G401 (cell line): ENCODE measurements at places on chromosomes 6 and 20. TPM values are rescaled to one million over a fixed set of nuclear protein-coding genes. Genes with fewer than 3 reads are reported as not detected.

- no peak for DNase-seq
Observed at GRCh38 chr20:6705106-6705766, 62.2 kb upstream of the BMP2 start.

DNA sequence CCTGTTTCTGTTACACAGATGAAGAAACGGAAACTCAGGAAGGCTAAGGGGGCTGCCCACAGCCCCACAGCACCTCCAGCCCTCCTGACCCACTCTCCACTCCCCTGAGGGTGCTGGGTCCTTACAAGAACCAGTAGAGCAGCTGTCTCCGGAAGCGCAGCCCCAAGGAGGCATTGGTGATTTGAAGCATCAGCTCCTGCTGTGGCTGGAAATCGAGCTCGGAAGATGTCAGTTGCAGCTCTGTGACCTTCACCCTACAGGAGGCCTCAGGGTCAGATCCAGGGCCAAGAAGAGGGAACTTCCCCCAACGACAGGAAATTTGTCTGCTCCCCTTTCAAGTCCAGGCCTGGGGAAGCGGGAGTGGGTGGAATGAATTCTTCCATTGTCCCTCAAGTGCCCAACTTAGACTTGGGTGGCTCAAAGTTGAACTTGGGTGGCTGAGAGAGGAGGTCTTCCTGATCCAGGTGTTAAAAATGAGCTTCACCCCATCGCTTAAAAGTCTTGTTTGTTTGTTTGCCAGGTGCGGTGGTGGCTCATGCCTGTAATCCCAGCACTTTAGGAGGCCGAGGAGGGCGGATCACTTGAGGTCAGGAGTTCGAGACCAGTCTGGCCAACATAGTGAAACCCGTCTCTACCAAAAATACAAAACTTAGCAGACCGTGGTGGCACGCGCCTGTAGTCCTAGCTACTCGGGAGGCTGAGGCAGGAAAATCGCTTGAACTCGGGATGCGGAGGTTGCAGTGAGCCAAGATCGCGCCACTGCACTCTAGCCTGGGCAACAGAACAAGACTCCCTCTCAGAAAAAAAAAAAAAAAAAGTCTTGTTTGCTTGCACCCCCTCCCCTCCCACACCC is 1.9 kb downstream of the PLTP start:
- no peak for DNase-seq

- no peak for DNase-seq
Observed at GRCh38 chr6:55993418-55993817, 118.0 kb upstream of the BMP5 start.

DNA sequence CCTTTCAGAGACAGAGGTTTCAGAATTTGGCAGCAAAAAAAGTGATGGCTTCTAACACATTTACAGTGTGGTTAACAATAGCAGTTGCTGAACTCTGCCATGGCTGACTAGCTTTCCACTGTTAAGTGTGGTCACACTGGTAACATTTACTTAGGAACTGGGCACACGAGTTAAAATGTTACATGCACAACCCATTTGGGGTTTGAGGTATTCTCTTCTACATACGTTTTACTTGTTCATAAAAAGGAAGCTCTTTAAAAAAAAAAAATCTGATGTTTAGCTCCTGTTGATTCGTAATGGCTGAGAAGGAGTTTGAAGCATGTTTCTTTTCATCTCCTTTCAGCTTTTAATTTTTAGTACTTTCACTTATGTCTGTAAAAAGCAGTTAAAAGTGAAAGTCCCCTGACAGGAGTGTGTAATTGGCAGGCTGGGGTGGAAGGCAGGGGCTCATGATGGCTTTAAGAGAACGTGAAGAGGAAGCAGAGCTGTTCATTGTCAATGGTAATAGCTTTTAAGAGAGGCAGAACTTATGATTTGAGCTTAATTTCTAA is 245.9 kb downstream of the FARS2 start:
- no peak for DNase-seq

DNA sequence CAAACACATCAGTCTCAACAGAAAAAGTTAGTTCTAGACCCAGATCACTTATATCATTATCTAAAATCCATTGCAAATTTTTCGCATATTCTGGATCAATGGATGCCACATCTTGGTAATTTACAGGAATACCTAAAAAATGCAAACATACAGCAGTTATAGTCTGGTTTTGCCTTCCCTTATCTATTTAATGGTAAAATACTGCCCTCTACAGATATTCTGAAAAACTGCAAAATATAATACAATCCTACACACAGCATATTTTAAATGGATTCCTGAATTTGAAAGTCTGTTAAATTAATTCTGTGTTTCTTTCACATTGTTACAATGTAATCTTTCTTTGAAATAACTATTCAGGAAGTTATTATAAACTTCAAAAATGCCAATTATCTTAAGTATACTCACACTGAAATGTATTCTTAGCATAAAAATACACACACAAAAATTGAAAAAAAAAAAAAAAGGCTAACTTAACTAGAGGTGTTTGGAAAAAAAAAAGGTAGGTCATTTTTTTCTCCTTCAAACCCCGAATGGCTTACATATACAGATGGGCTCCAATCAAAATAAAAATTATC is 88.4 kb downstream of the HACE1 start:
- peak; percentile 45 for DNase-seq

DNA sequence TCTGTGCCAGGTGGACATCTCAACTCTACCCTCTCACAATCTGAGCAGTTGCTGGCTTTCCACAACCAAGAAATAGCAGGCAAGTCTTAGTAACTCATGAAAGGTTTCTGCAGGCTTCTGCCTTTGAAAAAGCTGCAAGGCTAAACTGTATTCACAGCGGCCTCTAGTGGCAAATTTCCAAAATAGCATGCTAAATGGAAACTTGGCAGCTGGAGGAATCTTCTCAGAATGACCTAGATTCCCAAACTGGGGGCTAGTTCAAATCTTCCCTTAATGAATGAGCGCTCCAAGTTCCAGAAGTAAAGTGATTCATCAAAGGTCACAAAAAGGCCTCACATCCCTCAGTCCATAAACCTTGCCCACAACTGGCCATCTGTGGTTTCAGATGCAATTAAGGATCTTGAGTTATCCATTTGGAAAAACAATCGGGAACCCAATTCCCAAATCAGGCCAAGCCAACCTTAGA is 11.9 kb upstream of the CPNE5 start:
- peak; percentile 92 for DNase-seq

GRCh38 chr6:68054756-68055155 is 580.3 kb upstream of the ADGRB3 start:
- no peak for DNase-seq

- no peak for DNase-seq
Observed at GRCh38 chr6:21601339-21601923, 7.9 kb downstream of the SOX4 start.

DNA sequence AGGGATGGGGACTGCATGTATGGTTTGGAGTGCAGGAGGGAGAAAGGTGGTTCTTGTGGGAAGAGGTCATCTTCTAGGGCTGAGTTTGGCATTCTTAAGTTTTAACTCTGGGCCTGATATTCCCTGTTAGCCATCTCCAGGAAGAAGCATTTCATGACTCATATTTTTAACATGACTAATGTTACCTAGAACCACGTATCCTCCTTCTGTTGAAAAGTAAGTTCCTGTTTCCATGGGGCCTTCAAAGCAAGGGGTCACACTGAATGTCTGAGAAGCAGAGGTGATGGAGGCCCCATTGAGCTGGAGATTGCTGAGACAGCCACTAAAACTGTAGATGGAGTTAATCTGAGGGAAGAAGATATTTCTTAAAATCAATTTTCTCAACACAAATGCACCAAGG is 30.2 kb downstream of the FAM229B start:
- no peak for DNase-seq

GRCh38 chr20:32871627-32872160 is 13.0 kb downstream of the EFCAB8 start:
- no peak for DNase-seq

DNA sequence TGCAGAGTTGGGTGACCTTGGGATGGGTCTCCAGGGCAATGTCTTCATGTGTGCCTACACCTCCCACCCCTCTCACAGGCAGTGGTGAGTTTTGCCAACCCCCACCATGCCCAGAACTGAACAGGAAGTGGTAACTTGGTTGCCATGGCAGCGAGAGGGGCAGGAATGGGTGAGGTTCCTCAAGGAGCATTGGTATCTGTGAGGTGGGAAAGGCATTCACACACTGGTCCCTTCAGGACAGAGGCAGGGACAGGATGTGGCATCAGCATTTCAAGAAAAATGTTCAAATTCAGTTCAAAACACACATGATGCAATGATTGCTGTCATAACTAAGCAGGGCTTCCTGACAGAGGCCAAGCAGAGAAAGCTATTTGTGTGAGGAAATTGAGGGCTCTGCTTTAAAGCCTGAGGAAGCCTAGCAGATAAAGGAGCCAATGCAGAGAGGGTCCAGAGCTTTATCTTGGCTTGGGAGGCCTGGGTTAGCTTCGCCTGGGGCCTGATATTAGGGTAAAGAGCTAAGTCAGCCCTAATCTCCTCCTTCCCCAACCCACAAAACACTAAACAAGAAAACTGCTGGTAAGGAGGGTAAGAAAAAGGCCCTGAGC is 551 bp downstream of the TREML2 start:
- no peak for DNase-seq

DNA sequence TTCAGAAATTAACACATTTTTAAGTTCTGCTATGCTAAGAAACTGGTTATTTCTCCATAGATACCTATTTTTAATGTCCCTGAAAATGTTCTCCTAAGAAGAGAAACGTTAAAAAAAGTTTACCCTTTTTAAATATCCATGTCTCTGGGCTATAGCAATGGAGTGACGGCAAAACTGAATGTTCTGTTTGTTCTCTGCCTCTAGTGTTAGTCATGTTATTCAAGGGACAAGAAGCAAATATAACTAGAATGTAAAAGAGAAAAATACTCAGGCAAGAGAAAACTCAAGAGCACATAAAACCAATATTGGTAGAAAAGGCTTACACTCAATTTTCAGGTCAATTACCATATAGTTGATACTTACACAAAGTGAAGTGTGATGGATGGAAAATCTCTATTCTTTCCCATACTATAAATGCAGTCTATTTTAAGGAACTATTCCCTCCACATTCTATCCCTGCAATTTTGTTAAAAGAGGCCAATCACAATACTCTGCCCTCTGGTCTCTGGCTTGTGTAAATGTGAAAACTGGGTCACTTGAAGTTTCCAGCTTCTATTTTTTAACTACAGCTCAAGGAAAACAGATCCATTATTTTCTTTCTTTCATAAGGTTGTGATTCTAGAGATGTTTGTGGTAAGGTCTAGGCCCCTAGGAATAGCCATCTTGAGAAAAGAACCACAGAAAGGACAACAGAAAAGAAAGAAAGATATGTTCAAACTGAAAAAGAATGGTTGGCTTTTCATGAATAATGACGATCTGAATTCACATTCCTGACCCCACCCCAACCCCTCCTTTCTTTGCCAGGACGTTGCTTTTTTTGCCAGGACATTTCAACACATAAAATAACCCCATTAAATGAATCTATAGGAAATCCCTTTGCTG is 200.3 kb upstream of the FAM83B start:
- no peak for DNase-seq

DNA sequence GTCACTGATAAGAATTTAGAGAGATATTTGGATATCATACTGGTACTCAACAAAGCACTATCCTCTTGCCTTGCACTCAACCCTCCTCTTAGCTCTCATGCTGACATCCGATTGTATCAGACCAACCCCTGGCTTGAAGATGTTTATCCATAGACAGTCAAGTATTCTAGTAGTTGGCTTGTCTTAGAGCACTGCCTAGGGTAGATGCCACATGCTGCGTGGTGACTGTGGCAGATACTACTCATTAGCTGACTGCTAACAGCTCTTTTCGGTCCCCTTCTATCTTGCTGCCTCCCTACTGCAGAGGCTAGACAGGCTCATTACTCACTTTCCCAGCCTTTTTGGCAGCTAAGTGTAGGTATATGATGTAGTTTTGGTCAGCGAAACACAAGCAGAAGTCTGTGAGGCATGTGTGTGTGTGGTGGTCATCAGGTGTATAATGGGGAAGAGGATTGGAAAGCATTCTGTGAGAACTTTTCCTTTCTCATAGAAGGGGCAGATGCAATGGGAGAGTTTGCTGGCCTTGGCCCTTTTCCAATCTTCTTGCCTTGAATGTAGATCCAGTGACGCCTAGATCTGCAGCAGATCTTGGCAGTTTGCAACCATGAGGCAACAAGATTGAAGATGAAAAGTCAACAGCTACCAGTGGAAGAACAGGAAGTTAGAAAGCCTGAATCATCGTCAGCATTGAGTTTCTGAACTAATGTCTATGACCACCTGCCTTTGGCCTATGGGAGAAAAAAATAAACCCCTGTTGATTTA is 4.4 kb upstream of the IFNGR1 start:
- no peak for DNase-seq

- no peak for DNase-seq
Observed at GRCh38 chr20:13322621-13323020, 101.5 kb downstream of the ISM1 start.

DNA sequence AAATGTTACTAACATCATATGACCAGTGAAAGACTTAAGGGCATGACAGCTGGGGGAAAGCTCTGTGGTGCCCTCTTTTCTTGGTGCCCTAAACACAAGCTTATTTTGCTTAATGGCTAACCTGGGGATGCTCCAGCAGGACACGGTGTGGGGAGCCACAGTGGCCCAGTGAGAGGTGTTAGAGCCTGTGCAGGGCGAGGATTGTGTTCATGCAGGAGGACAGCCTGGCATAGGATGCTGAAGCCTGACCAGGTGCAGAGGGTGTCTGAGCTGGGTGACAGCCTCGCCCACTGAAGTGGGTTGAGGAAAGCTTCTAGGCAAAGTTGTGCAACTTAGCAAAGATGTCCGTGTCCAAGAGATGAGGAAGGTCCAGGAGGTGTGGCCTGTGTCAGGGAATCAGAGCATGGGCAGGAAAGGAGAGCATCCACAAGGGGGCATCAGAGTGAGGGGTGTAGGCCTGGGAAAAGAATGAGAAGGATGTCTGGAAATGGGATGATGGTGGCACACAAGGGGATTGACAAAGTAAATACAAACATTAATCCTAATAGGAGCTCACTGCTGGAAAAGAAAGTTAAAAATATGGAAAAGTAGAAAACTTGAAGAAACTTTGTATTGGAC is 33.9 kb downstream of the SLC17A4 start:
- DNase-seq: peak; percentile 18

GRCh38 chr6:129353067-129353466 is 356.9 kb downstream of the ARHGAP18 start:
- DNase-seq: no peak

MUCL3 gene
- not detected in 2 replicates for total RNA-seq

CDH26 gene
- not detected in 2 replicates for total RNA-seq

GNAS-AS1 gene
- total RNA-seq: not detected in 2 replicates

BTNL2 gene
- not detected in 2 replicates for total RNA-seq

CST9L gene
- not detected in 2 replicates for total RNA-seq

CST4 gene
- not detected in 2 replicates for total RNA-seq

TRIM31 gene
- total RNA-seq: not detected in 2 replicates

PRDM1 gene
- not detected in 2 replicates for total RNA-seq
